Caki2 (cell line): ENCODE measurements at places on chromosomes 12 and 14.

DNA sequence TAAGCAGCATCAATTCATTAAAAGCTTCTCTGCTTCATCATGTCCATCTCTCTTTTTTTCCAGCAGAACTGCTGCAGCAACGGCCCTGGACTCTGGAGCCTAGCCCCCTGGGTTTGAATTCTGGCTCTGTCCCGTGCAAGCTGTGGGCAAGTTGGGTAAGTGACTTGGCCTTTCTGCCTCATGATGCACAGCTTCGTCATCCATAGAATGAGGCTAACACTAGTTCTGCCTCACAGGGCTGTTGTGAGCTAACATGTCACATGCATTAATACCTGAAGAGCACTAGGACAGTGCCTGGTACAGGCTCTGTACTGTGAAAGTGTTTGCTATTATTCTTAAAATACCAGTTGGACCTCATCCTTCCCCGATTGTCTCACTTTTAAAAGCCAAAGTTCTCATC lies 4.2 kb downstream of the KRT82 start:
- DNase-seq = no peak

GRCh38 chr12:9133216-9133916 lies 17.6 kb upstream of the A2M start:
- DNase-seq = no peak

DNA sequence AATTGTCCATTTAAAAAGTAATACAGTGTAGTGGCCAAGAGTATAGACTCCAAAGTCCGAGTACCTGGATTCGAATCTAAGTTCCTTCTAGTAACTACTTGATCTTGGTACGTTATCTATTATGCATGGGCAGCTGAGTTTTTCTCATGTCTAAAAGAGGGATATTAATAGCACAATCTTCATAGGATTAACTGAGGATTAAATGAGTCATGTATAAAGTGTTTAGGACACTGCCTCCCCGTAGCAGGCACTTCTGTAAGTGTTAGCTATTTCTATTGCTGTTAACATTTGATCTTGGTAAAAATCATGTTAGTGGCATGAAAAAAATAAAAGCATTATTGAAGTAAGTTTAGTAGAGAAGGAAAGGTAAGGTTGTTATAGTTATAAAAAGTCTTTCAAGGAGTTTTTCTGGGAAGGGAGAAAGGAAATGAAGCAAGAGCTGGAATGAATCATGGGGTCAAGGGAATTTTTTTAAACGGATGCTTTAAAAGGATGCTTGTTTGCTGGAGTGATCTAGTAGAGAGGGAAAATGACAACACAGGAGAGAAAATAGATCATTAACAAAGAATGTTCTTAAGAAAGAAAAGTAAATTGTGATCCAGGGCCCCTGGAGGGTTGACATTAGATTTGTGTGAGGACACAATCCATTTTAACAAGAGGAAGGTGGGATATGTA lies 502.2 kb upstream of the USP15 start:
- no peak for DNase-seq

- peak; percentile 82 for DNase-seq
Observed at GRCh38 chr12:110124269-110124995, at the start of gene IFT81. Gene IFT81, plus strand, starts transcription at chr12:110124357. Its CDS starts 3,024 bp downstream, at chr12:110127381.

- DNase-seq = no peak
Observed at GRCh38 chr12:127823801-127824200, 443.2 kb upstream of the TMEM132C start.

- DNase-seq = no peak
Observed at GRCh38 chr12:126856958-126857357, 1410.0 kb upstream of the TMEM132C start.
